Stimulated activated CD8-positive, alpha-beta memory T cell treated with anti-CD3 and anti-CD28 coated beads, Interleukin-7, amount 100 ng/mL, for 48 hours (primary cell): ENCODE measurements at places on chromosomes 12 and 14.

DNA sequence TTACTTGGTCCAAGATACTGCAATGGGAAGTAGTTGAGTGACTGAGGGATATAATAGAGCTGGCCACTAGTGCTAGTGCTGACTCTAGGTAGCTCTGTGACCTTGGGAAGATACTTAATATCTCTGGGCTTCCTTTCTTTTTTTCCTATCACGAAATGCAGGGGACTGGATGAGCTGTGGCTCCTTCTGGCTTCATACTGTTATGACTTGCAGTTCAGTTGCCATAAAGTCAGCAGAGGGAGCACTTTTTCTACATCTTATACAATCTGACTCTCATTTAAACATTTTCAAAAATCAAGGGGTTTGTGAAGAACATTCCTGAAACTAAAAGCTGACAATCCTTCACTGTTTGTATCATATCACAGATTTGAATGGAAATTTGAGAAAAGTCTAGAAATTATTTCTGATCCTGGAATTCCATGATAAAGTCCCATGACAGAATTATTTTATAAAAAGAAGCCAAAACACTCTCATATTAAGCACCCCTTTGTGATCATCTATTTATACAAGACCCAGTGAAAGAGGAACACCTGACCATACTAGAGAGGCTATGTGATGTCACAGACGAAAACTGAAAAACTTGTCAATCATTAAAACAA is 5.3 kb downstream of the BHLHE41 start:
- no peak for DNase-seq

DNA sequence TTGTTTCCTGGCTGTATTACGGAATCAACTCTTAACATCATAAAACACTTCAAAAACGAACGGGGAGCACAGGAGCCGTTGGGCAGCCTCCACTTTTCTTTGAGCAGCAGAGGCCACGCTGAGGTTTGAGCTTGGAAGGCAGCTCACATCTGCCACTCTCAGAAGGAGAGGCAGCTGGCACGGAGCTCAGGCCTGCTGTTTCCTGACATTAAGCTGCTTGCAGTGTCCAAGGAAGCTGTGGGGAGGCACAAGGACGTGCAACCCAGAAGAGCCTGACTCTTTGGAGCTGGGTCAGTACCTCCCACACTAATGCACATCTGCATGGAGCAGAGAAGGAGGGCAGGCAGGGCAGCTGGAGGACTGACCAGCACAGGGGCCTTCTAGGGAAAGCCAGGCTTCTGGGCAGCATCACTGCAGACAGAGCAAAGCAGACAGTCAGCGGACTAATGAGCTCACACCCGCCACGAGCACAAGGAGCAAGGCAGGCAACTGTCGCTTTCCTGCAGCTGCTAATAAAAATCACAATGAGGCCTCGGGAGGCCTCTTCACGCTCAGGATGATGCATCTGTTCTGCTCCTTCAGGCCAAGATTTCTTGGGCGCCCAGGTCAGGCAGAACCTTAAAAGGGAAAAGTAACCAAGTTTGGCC is 211.1 kb downstream of the GLT1D1 start:
- DNase-seq: no peak

DNA sequence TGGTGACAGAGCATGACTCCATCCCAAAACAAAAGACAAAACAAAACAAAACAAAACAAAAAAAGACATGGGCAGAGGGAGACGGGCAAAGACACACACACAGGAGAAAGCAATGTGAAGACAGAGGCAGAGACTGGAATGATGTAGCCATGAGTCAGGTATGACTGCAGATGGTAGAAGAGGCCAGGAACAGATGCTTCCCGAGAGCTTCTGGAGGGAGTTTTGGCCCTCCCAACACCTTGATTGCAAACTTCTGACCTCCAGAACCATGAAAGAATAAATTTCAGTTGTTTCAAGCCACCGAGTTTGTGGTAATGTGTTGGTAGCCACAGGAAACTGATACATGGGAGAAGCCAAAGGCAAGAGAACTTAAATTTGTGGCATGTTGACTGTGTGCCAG is 27.1 kb downstream of the VWF start:
- no peak for DNase-seq

DNA sequence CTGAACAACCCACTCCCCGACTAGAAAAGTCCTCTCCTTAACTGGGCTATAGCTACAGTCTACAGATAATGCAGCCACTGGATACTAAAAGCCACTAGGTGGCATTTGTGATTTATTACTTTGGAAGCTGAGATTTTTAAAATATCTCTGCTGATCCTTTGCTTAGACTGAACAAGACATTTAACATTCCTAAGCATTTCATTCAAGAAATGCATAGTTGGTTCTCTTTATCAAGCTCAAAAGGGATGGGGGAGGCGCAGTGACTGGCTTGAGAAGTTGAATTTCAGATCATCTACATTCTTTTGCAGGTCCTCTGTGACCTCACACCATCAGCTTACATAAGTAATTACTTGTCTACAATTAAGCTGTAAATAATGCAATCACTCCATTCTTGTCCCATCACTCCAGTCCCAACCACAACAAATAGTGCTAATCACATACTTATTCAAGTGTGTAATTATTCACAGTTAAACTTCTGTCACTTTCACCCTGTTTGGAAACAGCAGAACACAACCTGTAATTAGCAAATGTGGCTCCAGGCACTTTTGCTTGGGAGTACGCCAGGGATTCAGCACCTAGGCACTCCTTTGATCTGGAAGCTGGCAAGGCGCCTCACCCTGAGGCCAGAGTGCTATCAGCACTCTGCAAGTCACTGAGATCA is 203.6 kb downstream of the NOVA1 start:
- no peak for DNase-seq

GRCh38 chr12:93408813-93409212 is 31.1 kb downstream of the NUDT4 start:
- no peak for DNase-seq

DNA sequence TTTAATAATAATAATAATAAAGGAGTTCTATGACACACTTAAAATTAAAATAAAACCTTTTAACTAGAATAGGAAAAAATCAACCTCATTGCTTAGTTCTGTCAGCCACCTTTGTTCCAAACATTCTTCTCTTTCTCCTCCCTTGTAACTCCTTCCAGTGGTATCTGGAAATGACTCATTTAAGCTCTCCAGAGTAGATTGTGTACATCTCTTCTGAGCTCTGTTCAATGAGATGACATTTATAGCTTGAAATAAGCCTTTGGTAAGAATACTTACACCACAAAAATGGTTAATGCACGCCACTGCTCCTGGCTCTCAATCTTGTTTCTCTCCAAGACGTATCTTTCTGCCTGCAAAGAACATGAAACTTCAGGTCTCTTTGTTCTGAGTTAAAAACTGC is 70.3 kb downstream of the STAB2 start:
- no peak for DNase-seq

DNA sequence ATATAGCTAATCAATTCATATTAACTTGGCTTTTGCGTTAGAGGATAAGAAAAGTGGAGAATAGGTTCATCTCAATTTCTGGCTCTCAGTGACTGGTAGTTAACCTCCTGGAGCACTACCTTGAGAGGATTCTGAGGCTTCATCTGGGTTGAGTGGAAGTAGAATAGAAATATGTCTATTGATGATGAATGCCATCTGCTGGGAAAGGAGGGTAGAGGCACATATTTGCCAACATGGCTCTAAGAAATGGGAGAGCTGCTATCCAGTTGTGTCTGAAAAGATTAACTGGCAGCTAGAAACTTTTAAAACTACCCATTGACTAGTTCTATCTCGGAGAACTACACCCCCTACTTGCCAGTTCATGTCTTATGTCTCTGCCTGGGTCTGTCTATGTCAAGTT is 530.1 kb downstream of the NRXN3 start:
- no peak for DNase-seq

DNA sequence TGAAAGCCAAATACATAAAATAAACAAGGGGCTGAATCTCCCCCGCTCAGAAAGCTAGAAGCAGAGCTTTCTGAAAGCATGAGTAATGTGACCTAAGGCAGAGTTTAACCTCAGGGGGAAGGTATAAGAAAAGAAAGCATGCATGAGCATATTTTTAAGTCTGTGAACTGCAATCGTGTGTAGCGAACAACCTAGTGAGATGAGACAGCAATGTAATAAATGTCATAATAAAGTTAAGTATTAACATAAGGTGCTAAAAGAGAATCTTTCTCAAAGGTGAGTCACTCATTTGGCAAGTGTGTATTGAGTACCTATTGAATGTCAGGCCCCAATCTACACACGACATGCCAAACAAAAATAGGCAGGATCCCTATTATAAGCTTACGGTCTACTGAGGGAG is 14.2 kb upstream of the WDR20 start:
- DNase-seq: no peak

DNA sequence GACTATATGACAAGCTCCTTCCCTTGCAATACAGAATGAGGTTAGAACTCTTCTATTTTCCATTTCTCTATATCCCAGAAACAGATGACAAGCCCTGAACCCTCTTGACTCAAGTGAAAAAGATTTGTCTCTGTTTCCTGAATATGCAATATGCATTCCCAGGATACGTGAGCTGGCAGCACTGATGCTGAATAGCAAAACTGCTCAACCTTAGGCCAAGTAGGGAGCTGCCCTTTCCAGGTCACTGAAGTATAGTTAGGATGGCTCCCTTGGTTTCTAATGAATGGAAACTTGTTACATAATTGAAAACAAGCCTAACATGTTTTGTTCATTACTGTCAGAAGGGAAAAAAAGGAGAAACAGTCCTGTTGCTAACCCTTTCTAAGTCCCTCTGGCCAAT is 47.9 kb upstream of the PLEKHG7 start:
- no peak for DNase-seq

- no peak for DNase-seq
Observed at GRCh38 chr12:132452596-132453350, 37.2 kb upstream of the FBRSL1 start.

- DNase-seq: no peak
Observed at GRCh38 chr12:48943221-48943620, 14.1 kb downstream of the ARF3 start.

GRCh38 chr12:58927120-58927519 is 6.8 kb upstream of the LRIG3 start:
- no peak for DNase-seq

GRCh38 chr12:79886917-79887519 is 47.9 kb downstream of the PPP1R12A start:
- no peak for DNase-seq

GRCh38 chr12:58414398-58414871 is 473.1 kb downstream of the ATP23 start:
- no peak for DNase-seq

GRCh38 chr14:95445676-95446075 is 70.8 kb downstream of the SYNE3 start:
- no peak for DNase-seq

DNA sequence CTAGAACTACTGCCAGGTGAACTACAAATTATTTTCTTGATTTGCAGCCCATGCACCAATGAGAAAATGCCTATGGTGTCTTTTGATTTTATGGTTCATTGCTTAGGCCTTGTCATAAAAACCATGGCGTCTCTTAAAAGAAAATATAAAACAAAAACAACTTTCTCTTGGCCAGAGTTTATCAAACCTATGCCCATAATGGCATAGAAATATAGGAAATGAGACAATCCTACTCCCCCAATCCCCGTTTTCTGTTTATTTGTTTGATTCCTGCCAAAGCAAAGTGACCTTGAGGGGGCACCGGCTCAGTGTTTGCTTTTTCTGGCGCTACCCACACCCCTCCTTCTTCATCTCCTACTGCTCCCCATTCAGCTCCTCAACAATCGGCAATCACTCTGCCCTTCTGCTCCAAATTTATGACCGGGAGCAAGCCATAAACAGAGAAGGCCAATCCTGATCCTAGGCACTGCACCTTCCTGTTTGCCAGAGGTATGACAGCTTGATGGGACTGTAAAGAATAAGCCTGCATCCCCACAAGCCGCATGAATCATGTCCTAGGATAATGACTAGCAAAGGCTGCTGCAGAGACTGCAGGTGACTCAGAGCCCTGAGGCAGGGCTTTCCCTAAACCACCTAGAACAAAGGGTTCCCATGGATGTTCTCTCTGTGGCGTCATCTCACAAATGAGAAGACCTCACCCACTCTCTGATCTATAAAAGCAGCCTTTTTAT is 874.9 kb downstream of the NRXN3 start:
- DNase-seq: no peak

DNA sequence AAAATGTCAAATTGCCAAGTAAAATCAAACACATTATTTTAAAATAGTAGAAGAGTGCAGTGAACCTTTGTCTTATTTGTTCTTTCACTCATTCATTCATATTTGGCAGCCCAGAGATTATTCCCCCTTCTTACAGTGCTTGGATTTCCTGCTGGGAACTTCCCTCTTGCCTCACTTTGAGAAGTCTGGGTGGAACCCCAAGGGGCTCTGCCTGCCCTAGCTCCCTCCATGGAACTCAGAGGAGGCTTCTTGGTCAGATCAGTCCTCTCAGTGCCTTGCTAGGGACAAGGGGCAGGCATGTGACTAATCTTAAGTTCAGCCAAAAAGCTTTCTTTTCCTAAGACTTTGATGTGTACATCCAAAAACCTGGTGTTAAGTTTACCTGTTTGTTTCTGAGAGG is 84.7 kb upstream of the OVCH1 start:
- no peak for DNase-seq

DNA sequence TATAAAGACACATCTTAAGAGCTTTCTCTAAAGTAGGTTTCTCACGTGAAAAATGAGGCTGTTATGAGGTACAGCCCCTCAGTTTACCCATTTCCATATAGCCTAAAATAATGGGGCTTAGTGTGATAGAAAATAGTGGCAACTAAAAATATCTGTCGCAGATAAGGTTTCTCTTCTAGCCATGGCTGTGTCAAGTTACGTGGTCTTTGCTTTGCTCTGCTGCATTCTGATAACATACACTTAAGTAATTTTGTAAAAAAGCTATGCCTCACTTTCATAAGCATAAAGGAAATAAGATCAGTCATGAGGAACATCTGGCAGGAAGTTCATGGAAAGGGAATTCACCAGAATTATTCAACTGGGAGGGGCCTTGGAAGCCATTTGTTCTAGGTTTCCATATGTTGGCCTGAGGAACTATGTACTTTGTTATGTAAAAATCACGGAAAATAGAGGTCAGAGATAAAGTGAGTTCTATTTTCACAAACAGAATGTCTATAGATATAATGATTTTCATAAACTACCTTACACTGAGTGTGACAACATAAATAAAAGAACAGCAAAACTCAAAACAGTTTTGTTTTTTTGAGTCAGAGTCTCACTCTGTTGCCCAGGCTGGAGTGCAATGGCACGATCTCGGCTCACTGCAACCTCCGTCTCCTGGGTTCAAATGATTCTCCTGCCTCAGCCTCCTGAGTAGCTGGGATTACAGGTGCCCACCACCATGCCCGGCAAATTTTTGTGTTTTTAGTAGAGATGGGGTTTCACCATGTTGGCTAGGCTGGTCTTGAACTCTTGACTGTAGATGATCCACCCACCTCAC is 195.6 kb upstream of the KRR1 start:
- DNase-seq: no peak
